ENCODE measurements at places on chromosomes 6 and 20.

- no peak for DNase-seq
These were observed 130.9 kb downstream of the MAP3K7 start for GRCh38 chr6:90456001-90456400.

DNA sequence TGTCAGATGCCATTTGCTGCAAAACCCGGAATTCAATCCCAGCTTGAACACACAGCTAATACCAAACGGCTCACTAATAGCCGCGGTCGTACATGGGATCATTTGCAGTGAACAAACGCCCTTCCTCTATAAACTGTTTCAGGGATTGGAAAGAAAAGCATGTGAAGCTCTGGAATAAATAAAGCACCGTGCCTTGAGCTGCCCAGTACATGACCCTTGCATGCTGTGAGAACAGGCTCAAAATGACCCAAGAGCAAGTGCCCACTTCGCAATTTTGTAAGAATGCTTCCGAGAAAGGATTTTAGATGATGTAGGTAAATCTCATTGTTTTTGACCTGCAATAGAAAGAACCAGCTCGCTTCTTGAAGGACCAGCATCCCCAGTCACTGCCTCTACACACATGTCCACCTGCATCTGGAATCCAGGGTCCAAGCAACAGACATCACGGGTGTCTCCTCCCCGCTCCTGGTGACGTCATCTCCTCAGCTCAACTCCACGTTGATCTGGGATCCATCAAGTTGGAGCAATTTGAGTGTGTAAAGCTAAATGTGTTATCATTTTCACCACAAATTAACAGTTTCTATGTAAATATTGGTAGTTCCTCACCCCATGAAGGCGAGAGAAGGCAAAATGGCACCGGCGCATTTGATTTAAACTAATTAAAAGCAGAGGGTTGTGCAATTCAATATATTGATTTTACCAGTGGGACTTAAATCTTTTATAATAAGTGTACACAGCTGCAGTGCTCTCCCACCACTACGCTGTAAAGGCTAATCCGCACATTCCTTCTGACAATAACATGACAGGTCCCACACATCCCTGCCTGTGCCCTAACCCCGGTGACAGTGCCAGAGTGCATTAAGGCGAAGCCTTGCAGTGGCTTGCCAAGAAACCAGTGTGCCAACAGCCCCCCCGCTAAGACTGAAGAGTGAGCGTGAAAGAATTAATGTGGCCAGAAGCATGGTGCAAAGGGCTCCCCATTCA lies 6.2 kb downstream of the BMP7 start:
- DNase-seq: no peak

DNA sequence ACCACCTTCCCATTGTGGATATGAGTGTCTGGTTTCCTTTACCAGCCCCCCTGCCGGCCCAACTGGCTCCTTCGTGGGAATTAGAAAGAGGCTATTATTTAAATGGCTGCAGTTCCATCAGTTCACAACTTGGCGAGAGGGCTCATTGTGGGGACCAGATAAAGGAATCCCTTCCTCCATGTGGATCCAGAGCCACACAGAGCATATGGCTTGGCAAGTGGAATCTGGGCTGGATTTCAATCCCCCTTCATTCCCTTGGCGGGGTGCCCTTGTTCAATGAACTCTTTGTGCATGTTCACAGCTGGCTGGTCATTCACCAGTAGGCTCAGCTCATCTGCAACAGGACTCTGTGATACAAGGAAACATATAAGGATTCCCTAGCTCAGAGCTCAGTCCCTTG lies 140.6 kb downstream of the OPN5 start:
- no peak for DNase-seq

GRCh38 chr6:27836141-27836782 lies 75.9 kb downstream of the OR2B2 start:
- no peak for DNase-seq

DNA sequence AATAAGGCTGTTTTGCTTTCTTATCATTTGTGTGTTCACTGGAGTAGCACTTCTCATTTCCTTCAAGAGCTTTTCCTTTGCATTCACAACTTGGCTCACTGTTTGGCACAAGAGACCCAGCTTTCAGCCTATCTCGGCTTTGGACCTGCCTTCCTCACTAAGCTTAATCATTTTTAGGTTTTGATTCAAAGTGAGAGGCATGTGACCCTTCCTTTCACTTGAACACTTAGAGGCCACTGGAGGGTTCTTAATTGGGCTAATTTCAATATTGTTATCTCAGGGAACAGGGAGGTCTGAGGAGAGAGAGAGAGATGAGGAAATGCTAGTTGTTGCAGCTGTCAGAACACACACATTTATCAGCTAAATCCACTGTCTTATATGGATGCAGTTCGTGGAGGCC lies 82.9 kb upstream of the SCAF8 start:
- no peak for DNase-seq

DNA sequence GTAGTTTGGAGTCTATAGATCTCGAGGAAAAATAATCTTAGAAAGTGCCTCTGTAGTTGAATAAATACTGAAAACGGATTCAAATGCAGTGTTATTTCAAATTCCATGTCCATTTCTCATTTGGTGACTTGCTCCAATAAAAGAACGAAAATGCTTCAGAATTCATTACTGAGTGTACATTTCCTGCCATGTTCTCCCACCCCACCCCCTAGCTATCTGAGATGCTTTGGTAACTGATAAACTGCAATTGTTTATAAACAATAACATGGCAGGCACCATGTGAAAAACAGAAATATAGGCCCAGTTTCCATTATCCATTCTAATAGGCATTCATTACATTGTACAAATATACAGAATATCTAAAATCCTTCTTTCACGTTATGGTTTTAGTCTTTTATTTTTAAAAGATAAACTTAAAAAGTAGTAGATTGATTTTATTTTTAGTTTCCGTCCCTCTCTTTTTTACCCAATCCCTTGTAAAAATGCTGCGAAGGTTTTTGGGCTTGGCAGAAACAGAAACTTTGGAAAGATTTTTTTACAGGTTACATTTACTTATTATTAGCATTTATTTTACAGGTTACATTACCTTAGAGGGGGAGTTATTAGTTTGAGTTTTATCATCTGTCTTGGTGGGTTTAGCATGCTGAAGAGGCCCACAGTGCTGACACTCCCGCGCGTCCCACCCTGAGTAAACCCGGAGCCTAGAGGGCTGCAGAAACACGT lies 1.5 kb downstream of the FAM162B start:
- no peak for DNase-seq

GRCh38 chr6:130138116-130138908 lies 84.4 kb downstream of the SAMD3 start:
- no peak for DNase-seq

- DNase-seq: no peak
These were observed 35.6 kb downstream of the SUN5 start for GRCh38 chr20:32968478-32969241.

GRCh38 chr6:89172131-89172530 lies 26.3 kb downstream of the PM20D2 start:
- DNase-seq: no peak

GRCh38 chr6:138486249-138487101 lies 12.8 kb downstream of the NHSL1 start:
- DNase-seq: no peak

DNA sequence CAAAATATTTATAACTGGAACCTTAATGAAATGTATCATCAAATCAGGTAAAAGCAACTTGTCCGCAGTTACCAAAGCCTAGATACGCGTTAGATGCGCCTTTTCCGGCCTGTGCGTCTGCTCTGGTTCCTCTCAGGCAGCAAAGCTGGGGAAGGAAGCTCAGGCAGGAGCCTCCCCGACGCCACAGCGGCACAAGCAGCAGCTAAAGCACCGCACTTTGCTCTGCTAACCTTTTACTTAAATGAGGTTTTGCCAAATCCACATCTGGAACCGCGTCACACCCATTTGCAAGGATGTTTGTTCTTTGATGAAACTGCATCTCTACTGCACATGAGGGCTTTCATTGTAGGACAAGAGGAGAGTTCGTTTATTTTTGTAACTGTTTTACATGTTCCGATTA lies 36.8 kb downstream of the THBS2 start:
- DNase-seq: no peak

- no peak for DNase-seq
These were observed 417.1 kb downstream of the CDC5L start for GRCh38 chr6:44804546-44805159.

- DNase-seq: no peak
These were observed 192.7 kb upstream of the PMEPA1 start for GRCh38 chr20:57902473-57902872.

DNA sequence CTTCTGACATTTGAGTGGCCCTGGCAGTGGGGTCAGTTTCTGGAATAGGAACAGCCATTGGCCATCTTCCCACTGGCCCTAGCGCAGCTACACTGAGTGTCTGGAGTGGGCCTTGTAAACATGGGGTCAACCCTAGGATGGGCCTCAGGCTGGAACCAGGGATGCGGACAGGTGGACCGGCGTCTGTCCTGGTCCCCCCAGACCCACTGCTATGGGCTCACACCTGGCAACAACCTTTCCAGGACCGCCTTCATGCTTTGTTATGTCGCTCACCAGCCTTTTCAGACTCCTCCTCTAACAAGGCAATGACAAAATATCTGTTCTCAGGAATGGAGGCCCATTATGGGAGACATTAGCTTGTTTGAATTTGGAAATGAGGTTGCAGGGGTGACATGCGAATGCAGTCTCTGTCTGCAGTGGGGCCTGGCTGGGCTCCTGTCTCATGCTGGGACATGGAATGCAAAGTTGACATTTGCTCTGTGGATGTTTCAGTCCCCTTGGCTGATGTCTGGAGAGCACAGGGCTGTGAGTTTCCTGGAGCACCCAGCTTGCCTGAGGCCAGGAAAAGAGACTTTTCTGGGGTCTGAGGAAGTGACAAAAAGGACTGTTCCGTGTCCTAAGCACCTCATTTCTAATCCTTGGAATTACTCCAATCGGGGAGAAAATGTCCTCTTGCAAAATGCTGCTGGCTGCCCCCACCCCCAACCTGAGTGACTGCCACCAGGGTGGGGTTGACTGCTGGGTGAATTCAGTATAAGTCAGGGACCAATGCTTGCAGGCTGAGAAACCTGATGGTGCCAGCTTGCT lies 98.7 kb upstream of the PMEPA1 start:
- no peak for DNase-seq

DNA sequence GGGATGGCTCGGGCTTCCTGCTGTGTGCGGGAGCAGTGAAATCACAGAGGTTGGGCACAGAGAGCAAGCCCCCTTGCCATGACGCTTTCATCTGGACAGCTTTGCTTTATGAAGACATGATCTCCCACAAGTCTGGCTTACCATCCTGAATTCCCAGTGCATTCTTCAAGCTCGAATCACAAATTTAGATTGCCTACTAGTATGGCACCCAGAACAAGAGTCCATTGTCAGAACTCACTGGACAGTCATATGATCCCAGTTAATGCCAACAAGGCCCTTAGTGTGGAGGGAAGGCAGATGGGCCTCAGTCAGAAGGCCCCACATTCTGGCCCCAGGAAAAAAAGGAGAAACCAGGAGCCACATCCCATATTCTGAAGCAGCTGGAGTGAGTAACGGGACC lies 147.3 kb upstream of the FOXQ1 start:
- DNase-seq: no peak

GRCh38 chr20:51442602-51443001 lies 99.9 kb downstream of the NFATC2 start:
- DNase-seq: no peak

GRCh38 chr6:72861059-72861458 lies 239.2 kb downstream of the KCNQ5 start:
- no peak for DNase-seq

- DNase-seq: no peak
These were observed 2.0 kb upstream of the SLC17A3 start for GRCh38 chr6:25875926-25876602.

GRCh38 chr6:18978337-18979128 lies 591.4 kb downstream of the RNF144B start:
- no peak for DNase-seq

- DNase-seq: no peak
These were observed 352.9 kb downstream of the ESR1 start for GRCh38 chr6:152160346-152160745.

DNA sequence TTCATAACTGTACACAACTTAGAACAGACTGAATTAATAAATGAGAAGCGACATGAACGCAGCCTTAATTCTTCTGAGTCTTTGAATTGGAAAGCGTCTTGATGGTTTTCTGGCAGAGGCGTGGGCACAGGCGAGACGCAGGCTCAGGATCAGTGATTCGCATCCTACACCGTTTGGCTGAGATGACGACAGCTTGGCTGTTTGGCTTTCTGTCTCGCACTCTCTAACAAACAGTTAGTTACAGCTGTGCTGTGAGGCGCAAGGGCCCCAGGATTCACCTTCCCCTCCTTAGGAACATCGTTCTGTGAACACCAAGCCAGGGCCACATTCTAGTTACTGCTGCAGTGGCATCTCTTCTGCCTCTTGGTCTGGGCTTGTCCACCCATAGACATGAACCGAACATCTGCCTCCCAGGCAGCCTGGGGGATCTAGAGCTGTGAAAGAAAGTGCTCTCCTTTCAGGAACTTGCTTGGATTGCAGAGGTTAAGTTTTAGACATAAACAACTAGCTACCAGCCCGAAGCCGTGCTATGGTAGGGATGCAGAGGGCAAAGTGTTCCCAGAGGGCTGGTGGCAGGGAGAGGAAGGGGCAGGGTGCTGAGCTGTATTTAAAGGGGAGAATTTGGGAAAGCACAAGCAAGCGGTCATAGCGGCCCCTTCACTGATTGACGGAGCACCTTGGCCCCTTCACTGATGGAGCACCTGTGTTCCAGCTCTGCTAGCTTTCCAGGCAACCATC lies 49.6 kb downstream of the TCP11 start:
- no peak for DNase-seq

- no peak for DNase-seq
These were observed 192.3 kb downstream of the C6orf118 start for GRCh38 chr6:165117121-165117520.

GRCh38 chr6:23327621-23328020 lies 758.3 kb downstream of the HDGFL1 start:
- no peak for DNase-seq

GRCh38 chr6:31861919-31862343 lies 690 bp downstream of the NEU1 start:
- no peak for DNase-seq

- DNase-seq: no peak
These were observed 21.2 kb upstream of the VEGFA start for GRCh38 chr6:43748765-43749164.

- no peak for DNase-seq
These were observed 243.9 kb downstream of the DLL1 start for GRCh38 chr6:170046791-170047626.

DNA sequence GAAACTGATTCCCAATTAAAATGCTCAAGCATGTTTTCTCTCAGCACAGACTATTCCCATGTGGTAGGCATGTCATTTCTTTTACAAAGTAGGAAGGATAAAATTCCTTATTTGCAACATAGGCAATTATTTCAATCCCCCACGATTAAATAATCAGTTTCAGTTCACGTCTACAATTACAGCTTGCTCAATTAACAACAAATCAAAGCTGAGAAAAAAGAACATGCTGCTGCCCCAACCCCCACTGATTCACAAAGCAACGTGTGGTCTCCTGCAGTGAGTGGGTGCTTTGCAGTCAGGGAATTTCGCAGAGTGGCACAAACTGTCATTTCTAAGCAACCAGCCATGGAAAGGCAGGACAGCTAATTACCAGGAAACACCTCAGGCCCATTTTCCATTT lies 17.0 kb downstream of the RNASET2 start:
- DNase-seq: no peak

All from T follicular helper cell (primary cell).